ENCODE measurements at places on chromosomes 1 and 21. TPM values are rescaled to one million over a fixed set of nuclear protein-coding genes. Genes with fewer than 3 reads are reported as not detected.
A peak's percentile ranks its signal among the peaks of the same experiment; 100 is the strongest.

DNA sequence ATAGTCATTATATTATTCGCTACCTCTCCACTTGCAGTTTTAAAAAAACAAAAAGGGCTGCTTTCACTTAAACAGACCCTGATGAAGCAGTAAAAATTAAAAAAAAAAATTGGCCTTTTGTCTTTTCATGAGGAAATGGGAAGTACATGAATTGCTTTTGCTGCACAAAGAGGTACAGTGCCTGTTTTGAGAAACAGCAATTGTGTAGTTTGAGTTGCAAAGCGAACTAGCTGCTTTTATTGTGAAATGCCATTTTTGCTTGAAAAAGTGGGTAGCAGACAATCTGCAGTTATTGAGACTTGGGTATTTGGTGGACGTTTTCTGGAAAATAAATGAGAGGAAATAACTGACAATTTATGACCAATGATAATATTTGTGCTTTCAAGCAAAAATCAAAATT, 7.0 kb downstream of the DIP2A start:
- no peaks in the 10 kb centered on the region for H3K36me3 ChIP-seq
- H3K27ac ChIP-seq: no peak overlapping the region
- no peaks in the 10 kb centered on the region for H3K27me3 ChIP-seq
- H3K4me3 ChIP-seq: no peak overlapping the region
- peaks cover 2% of the 10 kb centered on the region for H3K4me1 ChIP-seq

The DNASE2B gene
- 0.16 TPM for polyA plus RNA-seq

- no peak overlapping the region for H3K4me3 ChIP-seq
- no peak overlapping the region for H3K27ac ChIP-seq
- no peaks in the 10 kb centered on the region for H3K27me3 ChIP-seq
- H3K36me3 ChIP-seq: no peaks in the 10 kb centered on the region
- no peak for DNase-seq
Measured at GRCh38 chr1:59136541-59137275, 160.2 kb upstream of the FGGY start.

The IGFN1 gene
- 37.8 TPM for polyA plus RNA-seq

GRCh38 chr1:35873243-35873750, 9.7 kb upstream of the AGO1 start:
- H3K4me3 ChIP-seq: no peak overlapping the region
- no peaks in the 10 kb centered on the region for H3K36me3 ChIP-seq
- no peak for DNase-seq
- no peaks in the 10 kb centered on the region for H3K4me1 ChIP-seq
- H3K27ac ChIP-seq: no peak overlapping the region

- H3K4me3 ChIP-seq: peak overlapping the region; percentile 49
- H3K27me3 ChIP-seq: no peaks in the 10 kb centered on the region
- DNase-seq: peak; percentile 41
- H3K36me3 ChIP-seq: no peaks in the 10 kb centered on the region
Measured at GRCh38 chr1:228276174-228276831, 68.5 kb downstream of the OBSCN start.

GRCh38 chr1:154474802-154475201, 27.2 kb upstream of the TDRD10 start:
- no peaks in the 10 kb centered on the region for H3K4me1 ChIP-seq
- DNase-seq: no peak

GRCh38 chr1:11211925-11212587, 22.9 kb downstream of the ANGPTL7 start:
- no peak overlapping the region for H3K4me3 ChIP-seq
- no peak overlapping the region for H3K27ac ChIP-seq
- no peaks in the 10 kb centered on the region for H3K27me3 ChIP-seq

DNA sequence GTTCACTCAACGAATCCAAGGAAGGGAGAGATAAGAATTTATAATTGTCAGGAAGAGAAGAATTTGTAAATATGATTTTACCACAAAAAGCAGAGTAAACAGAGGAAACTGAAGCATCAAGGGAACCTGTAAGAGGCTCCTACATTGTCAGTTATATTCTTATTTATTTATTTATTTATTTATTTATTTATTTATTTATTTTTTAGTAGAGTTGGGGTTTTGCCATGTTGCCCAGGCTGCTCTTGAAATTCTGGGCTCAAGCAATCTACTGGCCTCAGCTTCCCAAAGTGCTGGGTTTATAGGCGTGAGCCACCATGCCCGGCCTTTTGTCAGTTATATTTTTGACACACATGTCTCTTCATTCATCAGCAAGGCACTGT, 47.1 kb downstream of the FCRL3 start:
- no peaks in the 10 kb centered on the region for H3K36me3 ChIP-seq
- no peak overlapping the region for H3K4me3 ChIP-seq
- DNase-seq: no peak
- H3K27me3 ChIP-seq: no peaks in the 10 kb centered on the region

GRCh38 chr1:194723067-194723466, 1536.7 kb upstream of the B3GALT2 start:
- no peak overlapping the region for H3K4me3 ChIP-seq
- no peaks in the 10 kb centered on the region for H3K4me1 ChIP-seq
- no peak overlapping the region for H3K27ac ChIP-seq
- no peak for DNase-seq

- no peaks in the 10 kb centered on the region for H3K4me1 ChIP-seq
- H3K4me3 ChIP-seq: no peak overlapping the region
- no peaks in the 10 kb centered on the region for H3K27me3 ChIP-seq
- no peak overlapping the region for H3K27ac ChIP-seq
Measured at GRCh38 chr1:34907487-34908090, 21.9 kb downstream of the DLGAP3 start.

The S100A2 gene
- 2.8 TPM for polyA plus RNA-seq

The ZNF593OS gene
- 0.35 TPM for polyA plus RNA-seq

GRCh38 chr1:11990303-11991032, 10.2 kb downstream of the MFN2 start:
- no peak overlapping the region for H3K4me3 ChIP-seq
- peaks cover 14% of the 10 kb centered on the region for H3K36me3 ChIP-seq
- no peak for DNase-seq
- H3K4me1 ChIP-seq: no peaks in the 10 kb centered on the region
- no peak overlapping the region for H3K27ac ChIP-seq
- H3K27me3 ChIP-seq: no peaks in the 10 kb centered on the region

- peaks cover 3% of the 10 kb centered on the region for H3K4me1 ChIP-seq
- DNase-seq: no peak
- no peaks in the 10 kb centered on the region for H3K27me3 ChIP-seq
- no peak overlapping the region for H3K4me3 ChIP-seq
Measured at GRCh38 chr1:89201106-89201794, 2.5 kb upstream of the GBP4 start.

- H3K4me3 ChIP-seq: no peak overlapping the region
- H3K36me3 ChIP-seq: no peaks in the 10 kb centered on the region
- H3K4me1 ChIP-seq: no peaks in the 10 kb centered on the region
- H3K27me3 ChIP-seq: no peaks in the 10 kb centered on the region
- H3K27ac ChIP-seq: no peak overlapping the region
Measured at GRCh38 chr21:37874904-37875780, 41.1 kb downstream of the KCNJ6 start.

- no peak overlapping the region for H3K27ac ChIP-seq
- H3K27me3 ChIP-seq: no peaks in the 10 kb centered on the region
- no peak overlapping the region for H3K4me3 ChIP-seq
- no peak for DNase-seq
Measured at GRCh38 chr1:221241157-221241556, 361.9 kb downstream of the HLX start.

The ST6GALNAC5 gene
- 0.76 TPM for polyA plus RNA-seq

DNA sequence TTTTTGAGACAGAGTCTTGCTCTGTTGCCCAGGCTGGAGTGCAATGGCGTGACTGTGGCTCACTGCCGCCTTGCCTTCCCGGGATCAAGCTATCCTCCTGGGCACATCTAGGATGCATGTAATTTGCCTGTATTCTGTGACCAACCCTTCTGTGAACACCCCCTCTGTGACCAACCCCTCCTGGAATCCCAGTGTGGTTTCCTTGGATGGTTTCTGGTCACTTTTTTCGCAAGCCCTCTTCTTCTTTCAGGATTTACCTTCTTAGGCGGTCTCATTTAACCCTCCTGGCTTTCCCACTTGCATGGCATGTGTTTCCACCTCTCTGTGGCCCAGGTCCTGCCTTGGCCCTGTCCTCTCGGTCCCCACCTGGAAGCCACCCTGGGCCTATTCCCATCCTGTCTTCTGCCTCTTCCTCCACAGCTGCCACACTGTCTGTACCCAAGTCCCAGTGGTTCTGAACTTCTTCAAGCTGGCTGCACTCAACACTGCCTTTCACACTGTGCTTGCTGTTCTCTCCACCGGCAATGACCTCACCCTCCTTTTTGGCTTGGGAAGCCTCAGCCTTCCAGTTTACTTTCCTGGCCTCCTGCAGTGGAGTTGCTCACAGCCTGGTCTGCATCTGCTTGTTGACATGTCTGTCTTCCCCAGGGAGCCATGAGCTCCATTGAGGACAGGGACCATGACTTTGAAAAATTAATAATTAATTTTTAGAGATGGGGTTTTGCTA, 57.0 kb downstream of the DISC1 start:
- H3K4me1 ChIP-seq: no peaks in the 10 kb centered on the region
- no peak overlapping the region for H3K4me3 ChIP-seq
- H3K27ac ChIP-seq: no peak overlapping the region
- no peaks in the 10 kb centered on the region for H3K27me3 ChIP-seq
- DNase-seq: no peak
- no peaks in the 10 kb centered on the region for H3K36me3 ChIP-seq

DNA sequence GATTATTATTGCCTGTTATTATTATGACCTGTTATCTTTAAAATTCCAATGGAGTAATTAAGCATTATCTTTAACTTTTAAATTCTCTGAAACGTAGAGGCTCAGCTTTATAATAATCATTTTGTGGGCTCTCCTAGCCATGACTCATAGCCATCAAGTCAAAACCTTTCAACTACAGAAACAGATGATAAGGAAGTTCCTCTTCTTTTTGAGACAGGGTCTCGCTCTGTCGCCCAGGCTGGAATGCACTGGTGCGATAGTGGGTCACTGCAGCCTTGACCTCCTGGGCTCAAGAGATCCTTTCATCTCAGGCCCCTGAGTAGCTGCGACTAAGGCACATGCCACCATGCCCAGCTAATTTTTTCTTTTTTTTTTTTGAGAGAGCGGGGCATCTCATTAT, 43.5 kb downstream of the CHML start:
- H3K4me1 ChIP-seq: no peaks in the 10 kb centered on the region
- no peak for DNase-seq
- H3K27me3 ChIP-seq: no peaks in the 10 kb centered on the region
- no peak overlapping the region for H3K4me3 ChIP-seq

DNA sequence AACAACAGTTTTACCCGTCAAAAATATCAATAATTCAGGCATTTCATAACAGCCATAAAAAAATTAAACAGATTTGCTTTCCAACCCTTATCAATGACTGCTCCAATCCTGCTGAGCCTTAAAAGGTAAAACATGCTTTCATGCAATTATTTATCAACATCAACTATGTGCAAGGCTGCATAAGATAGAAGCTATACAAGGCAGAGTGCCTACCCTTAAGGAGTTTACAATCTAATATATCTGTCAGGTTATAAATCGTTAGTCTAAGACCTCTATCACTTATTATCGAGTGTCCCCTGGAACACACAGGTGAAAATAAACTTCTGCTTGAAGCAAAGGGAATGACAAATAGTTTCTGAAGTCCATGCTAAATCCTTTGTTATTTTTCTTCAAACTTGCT, 1.8 kb downstream of the ERRFI1 start:
- peak overlapping the region; percentile 92 for H3K4me3 ChIP-seq
- peaks cover 15% of the 10 kb centered on the region for H3K4me1 ChIP-seq
- no peaks in the 10 kb centered on the region for H3K27me3 ChIP-seq
- H3K36me3 ChIP-seq: peaks cover 31% of the 10 kb centered on the region

DNA sequence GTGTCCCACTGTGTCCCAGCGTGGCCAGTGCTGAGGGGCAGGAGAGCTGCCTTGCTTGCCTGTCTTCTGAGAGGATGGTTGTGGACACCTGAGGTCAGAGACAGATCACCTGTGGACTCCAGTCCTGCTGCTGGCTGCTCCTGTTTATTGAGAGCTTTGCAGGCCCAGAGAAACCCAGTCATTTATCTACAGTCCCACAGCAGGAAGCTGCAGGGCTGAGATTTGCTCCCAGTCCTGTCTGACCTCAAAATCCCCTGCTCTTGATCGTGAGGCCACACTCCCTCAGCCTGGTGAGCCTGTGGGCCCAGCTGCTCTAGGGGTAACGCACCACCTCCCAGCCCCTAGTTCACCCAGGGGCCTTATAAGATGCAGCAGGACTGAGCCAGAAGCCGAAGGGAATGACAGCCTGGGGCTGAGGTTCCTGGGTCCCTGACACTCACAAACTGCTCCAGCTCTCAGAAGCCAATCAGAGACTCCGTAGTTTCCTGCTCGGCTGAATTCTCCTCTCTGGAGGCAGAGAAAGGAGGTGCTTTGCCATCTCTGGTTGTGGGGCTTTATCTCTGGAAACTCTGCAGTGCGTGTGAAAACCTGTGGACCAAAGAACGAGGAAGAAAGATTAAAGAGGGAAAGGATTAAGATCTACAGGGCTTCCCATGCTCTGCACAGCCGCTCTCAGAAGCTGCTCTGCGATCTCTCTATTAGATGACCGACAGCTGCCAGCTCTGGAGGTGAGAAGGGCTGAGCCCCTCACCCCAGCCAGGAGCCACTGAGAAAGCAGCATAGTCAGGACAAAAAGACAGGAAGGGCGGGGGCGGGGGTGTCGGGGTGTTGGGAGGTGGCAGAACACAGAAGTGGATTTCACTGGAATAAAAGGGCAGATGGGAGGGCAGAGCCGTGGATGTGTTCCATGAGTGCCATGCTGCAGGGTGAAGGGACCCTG, 39.1 kb downstream of the UBIAD1 start:
- no peaks in the 10 kb centered on the region for H3K27me3 ChIP-seq
- H3K4me1 ChIP-seq: no peaks in the 10 kb centered on the region
- H3K36me3 ChIP-seq: no peaks in the 10 kb centered on the region
- H3K27ac ChIP-seq: no peak overlapping the region
- H3K4me3 ChIP-seq: no peak overlapping the region

DNA sequence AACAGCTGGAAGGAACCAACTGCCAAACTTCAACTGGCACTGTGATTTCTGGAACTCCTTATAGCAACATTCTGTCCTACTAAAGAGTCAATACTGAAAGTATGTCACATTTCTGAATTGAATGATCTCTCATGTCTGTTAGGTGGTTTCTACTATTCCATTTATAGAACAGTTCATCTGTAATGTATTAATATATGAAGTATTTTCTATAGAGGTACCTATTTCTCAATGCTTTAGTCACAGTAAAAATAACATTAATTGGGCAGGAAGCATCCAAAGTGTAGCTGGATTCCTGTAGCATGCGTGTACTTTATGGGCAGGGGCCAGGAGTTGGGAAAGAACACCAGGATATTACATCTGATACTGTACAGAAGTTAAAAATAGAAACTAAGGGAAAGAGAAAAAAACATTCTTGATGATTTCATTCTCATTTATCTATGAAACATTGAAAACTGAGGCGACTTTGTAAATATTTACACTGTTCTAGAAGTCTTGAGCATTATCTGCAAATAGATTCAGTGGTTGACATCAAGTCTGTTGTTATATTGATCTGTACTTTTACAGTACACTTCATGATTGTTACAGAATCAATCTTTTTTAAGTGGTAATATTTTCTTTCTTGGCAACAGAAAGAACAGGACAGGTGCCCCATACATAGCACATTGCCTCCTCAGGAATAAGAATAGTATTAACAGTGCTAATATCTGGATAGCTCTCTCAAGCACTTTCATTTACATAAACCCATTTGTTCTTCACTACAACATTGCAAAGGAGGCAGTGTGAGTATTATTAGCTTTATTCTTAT, 6.2 kb upstream of the ZNF281 start:
- peaks cover 10% of the 10 kb centered on the region for H3K4me1 ChIP-seq

- no peaks in the 10 kb centered on the region for H3K27me3 ChIP-seq
- no peak overlapping the region for H3K27ac ChIP-seq
- peaks cover 4% of the 10 kb centered on the region for H3K4me1 ChIP-seq
- no peak overlapping the region for H3K4me3 ChIP-seq
- H3K36me3 ChIP-seq: peaks cover 6% of the 10 kb centered on the region
Measured at GRCh38 chr1:29202053-29202452, 20.4 kb upstream of the SRSF4 start.

- peaks cover 49% of the 10 kb centered on the region for H3K4me1 ChIP-seq
- no peak overlapping the region for H3K4me3 ChIP-seq
- H3K27ac ChIP-seq: no peak overlapping the region
- no peaks in the 10 kb centered on the region for H3K36me3 ChIP-seq
Measured at GRCh38 chr1:223829678-223830077, 16.1 kb downstream of the TP53BP2 start.
